ENCODE measurements at places on chromosomes 3 and 15. TPM values are rescaled to one million over a fixed set of nuclear protein-coding genes. Genes with fewer than 3 reads are reported as not detected.

DNA sequence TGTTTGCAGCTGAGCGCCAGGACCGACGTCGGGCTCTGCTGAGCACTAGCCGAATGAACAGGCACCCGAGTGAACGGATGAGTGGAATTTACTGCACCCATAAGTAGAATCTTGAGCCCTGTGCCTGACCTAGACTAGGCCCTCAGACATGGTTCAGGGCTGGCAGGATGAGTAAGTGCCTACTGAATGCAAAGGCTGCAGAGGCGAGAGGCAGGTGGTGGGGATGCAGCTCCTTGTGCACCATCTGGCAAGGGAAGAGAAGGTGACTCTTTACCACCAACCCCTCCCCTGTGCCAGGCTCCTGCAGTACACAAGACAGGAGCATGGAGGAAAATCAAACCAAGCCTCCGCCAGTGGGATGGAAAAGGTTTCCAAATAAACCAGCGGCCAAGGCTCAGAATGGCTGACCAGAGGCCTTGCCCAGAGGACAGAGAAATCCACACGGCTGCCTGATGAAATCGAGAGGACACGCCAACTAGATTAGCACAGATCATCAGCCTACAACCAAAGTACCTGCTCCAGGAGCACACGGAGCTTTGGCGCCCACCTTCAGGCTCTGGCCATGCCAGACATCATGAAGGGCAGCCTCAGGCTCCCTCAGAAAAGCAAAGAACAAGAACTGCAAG is 141.7 kb upstream of the IQSEC1 start:
- H3K27ac ChIP-seq: no peak overlapping the region
- H3K4me1 ChIP-seq: no peaks in the 10 kb centered on the region
- DNase-seq: no peak
- no peak overlapping the region for H3K4me3 ChIP-seq

GRCh38 chr3:32120471-32120870 is 14.1 kb downstream of the GPD1L start:
- no peak overlapping the region for H3K27ac ChIP-seq
- H3K4me1 ChIP-seq: peaks cover 15% of the 10 kb centered on the region
- H3K4me3 ChIP-seq: no peak overlapping the region
- H3K27me3 ChIP-seq: peaks cover 2% of the 10 kb centered on the region
- no peak for DNase-seq

- DNase-seq: no peak
- no peak overlapping the region for H3K4me3 ChIP-seq
- H3K27me3 ChIP-seq: no peaks in the 10 kb centered on the region
- no peak overlapping the region for H3K27ac ChIP-seq
- peaks cover 35% of the 10 kb centered on the region for H3K36me3 ChIP-seq
Observed at GRCh38 chr3:183261151-183261724, 8.2 kb downstream of the B3GNT5 start.

DUOXA1 gene
- not detected for total RNA-seq

GRCh38 chr15:94620632-94621031 is 389.3 kb downstream of the MCTP2 start:
- DNase-seq: no peak
- H3K27ac ChIP-seq: no peak overlapping the region
- no peaks in the 10 kb centered on the region for H3K4me1 ChIP-seq
- H3K27me3 ChIP-seq: peaks cover 1% of the 10 kb centered on the region

CHRM5 gene
- not detected for total RNA-seq

TYRO3 gene
- total RNA-seq: 4.0 TPM

GRCh38 chr3:197007953-197008352 is 21.7 kb downstream of the MELTF start:
- peaks cover 6% of the 10 kb centered on the region for H3K4me1 ChIP-seq
- H3K27me3 ChIP-seq: no peaks in the 10 kb centered on the region
- no peak for DNase-seq
- H3K27ac ChIP-seq: no peak overlapping the region

TMPRSS7 gene
- not detected for total RNA-seq

PRKCD gene
- total RNA-seq: 30.6 TPM

TIPIN gene
- 42.4 TPM for total RNA-seq

C2CD4A gene
- total RNA-seq: not detected

GRCh38 chr15:63178034-63178433 is 11.4 kb upstream of the RAB8B start:
- H3K36me3 ChIP-seq: no peaks in the 10 kb centered on the region

DNA sequence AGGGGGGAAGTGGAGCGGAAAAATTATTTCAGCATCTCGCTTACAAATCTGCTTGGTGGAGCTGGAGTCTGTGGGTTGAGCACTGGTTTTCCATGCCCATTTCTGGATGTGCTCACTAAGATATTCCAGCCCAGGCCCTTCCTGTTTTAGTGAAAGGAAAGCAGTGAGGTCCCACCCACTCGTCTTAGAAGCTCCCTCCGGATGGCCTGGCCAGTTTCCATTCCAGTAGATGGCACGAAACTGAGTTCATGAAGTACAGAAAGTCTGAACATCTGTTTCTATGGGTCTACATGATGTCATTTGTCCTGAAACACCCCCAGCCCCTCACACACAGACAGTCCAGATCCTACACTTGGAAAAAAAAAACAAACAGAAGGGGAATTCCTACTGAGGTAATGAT is 31.9 kb upstream of the THSD4 start:
- no peak overlapping the region for H3K4me3 ChIP-seq
- DNase-seq: no peak
- H3K36me3 ChIP-seq: no peaks in the 10 kb centered on the region
- H3K4me1 ChIP-seq: no peaks in the 10 kb centered on the region

GRCh38 chr3:143155756-143156155 is 36.2 kb downstream of the CHST2 start:
- DNase-seq: no peak
- no peak overlapping the region for H3K4me3 ChIP-seq
- H3K36me3 ChIP-seq: no peaks in the 10 kb centered on the region

DNA sequence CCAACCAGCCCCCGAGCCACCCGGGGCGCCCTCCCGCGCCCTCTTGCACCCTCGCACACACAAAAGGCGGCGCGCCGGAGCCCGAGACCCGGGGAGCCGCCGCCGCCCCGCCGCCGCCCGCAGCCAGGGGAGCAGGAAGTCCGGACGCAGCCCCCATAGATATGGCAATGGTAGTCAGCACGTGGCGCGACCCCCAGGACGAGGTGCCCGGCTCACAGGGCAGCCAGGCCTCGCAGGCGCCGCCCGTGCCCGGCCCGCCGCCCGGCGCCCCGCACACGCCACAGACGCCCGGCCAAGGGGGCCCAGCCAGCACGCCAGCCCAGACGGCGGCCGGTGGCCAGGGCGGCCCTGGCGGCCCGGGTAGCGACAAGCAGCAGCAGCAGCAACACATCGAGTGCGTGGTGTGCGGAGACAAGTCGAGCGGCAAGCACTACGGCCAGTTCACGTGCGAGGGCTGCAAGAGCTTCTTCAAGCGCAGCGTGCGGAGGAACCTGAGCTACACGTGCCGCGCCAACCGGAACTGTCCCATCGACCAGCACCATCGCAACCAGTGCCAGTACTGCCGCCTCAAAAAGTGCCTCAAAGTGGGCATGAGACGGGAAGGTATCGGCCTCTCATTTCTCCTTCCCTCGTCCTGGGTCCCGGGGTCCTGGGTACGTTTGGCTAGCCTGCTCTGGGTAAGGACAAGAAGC is 1.6 kb downstream of the NR2F2 start:
- H3K27ac ChIP-seq: peak overlapping the region; percentile 43
- peaks cover 4% of the 10 kb centered on the region for H3K36me3 ChIP-seq
- no peak overlapping the region for H3K4me3 ChIP-seq
- DNase-seq: no peak
- peaks cover 6% of the 10 kb centered on the region for H3K4me1 ChIP-seq
- peaks cover 73% of the 10 kb centered on the region for H3K27me3 ChIP-seq
